ENCODE measurements at places on chromosomes 3 and 15.

DNA sequence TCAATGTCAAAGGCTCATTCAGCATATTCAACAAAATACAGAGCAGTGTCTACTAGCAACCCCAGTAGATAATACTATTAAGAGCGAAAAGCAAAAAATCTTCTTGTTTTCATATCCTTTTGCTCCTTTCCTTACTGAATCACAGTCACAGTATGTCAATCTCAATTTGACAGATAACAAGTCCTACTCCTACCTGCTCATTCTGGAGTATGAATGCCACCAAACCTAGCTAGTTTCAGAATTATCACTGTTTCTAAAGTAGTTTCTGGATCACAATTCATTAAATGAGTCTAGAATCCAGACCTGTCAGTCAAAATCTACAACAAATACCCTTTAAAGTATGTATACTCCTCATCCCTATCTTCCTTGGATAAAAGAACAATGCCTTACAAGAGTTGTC lies 51.5 kb downstream of the MKRN2 start:
- no peak for DNase-seq

DNA sequence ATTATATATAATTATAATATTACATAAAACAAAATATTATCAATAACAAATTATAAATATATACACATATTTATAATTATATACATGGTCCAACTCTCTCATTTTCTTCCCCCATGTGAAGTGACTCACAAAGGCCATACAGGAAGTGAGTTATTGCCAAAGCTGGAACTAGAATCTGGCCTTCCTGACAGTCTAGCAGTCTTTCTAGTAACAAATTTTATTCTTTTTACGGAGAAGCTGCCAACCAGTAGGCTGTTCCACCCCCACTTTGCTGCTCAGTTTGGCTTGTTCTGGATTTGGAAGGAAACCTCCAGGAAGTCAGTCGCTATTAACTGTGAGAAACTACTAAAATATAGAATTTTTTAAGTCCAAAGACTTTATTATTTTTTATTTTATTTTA lies 79.6 kb downstream of the DHX36 start:
- peak; percentile 59 for DNase-seq

DNA sequence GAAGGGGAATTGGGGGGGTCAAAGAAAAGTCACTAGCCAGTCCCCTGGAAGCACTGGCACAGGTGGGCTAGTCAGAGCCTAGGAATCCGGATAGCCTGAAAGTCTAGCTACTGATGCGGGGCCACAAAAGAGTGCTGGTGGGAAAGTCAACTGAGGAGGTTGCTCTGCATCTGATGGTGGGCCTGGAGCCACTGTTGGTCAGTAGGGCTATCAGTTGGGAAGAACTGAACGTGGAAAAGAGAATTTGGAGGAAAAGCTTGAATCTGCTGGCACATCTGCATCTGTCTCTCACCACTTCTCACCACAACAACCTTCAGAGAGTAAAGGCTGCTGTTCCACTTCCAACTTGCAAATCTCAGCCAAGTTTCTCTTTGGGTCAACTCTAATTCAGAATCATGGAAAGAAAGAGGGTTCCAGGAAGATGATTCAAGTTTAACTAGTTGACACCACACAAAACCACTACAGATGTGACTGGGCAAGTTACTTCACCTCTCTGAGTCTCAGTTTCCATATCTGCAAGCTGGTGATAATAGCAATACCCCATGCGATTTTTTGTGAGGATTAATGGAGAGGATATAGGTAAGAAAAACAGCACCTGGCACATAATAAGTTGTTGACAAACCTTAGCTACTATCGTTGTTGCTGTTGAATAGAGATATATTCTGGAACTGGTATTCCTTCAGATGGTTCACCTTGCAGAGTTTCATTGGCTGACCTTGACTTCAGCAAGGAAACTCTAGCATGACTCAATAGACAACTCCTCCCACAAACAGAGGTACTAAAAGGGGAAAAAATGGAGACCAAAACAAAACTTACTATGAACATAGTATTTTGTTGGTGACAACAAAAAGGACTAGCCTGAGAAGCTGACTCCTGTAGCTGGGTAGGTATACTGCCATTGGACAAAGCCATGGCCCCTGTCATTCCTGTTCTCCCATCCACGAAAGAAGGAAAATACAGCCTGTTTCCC lies 280.2 kb upstream of the STT3B start:
- DNase-seq: no peak

- no peak for DNase-seq
These were observed 23.8 kb downstream of the C3orf20 start for GRCh38 chr3:14698601-14699244.

GRCh38 chr3:69568951-69569350 lies 170.3 kb upstream of the MITF start:
- DNase-seq: no peak

GRCh38 chr15:44596511-44597010 lies 59.6 kb downstream of the EIF3J start:
- DNase-seq: no peak

DNA sequence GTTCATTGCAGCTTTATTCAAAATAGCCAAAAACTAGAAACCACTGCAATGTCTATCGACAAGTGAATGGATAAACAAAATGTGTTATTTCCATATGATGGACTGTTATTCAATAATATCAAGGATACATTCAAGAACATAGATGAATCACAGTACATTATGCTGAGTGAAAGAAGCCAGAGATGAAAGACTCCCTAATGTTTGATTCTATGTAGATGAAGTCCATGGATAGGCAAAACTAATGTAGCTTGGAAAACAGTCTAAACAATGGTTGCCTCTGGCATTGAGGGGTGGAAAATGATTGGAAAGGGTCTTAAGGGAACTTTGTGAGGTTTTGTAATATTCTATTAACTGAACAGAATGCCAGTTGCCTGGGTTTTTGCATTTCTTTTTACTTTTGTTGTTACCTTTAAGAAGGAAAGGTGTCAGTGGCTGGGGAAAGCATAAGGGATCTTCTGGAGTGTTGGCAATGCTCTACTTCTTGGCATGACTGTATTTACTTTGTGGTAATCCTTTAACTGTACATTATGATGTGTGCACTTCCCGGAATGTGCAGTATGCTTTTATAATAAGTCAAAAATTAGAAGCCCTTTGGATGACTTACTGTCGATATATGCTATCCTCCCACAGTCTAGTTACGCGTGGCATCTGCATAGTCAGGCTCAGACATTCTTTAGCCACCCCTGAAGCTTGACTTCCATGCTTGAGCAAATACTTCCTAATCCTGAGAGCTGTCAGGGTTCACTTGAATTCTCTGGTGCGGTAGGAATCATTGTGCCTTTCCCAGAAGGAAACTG lies 20.5 kb upstream of the ATP10A start:
- DNase-seq: peak; percentile 98

DNA sequence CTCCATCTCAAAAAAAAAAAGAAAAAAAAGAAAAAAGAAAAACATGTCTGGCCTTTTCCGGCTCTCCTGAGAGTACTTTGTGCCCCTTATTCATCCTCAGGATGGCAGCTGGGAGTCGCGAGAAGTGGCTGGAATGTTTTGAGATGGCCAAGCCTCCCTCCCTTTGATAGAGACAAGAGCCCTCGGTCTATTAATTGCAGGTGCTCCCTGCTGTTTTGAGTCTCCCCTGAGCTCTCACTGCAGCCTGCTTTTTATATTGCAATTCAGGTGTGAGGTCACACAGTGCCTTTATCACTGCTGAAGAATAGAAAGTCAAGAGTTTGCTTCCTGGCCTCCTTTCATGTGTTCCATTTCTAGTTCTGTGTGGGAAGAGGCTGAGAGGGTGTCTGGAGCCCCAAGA lies 10.9 kb downstream of the CA12 start:
- DNase-seq: no peak

DNA sequence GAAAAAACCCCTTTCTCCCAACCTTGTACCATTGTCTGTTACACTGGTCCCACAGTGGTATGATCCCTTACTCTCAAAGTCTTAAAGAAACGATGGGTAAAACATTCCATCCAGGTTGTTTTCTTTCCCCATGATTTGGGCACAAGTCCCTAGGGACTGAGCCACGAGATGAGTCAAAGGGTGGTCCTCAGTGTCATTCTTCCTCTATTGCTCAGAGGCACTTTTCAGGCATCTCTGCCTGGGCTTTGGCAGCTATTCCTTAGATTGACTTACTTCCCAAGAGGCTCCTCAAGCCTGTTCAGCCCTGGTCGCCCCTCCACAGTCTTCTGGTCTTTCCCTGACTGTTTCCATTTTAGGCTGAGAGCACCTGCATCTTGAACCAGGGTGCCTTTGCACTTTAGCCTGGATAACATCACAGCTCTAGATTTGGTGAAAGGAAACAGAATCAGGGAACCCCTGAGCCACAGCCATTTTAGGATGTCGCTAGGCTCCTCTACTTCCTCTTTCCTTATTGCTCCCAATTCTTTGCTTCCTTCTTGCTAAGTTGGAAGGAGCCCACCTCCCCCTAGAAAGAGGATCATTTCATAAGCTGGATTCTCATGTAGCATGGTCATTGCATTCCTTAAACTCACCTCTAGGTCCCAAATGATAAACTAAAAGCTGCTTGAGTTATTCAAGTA lies 131.0 kb upstream of the TPRG1 start:
- no peak for DNase-seq

GRCh38 chr3:97793420-97794019 lies 28.3 kb upstream of the CRYBG3 start:
- DNase-seq: peak; percentile 53

GRCh38 chr3:53174346-53175250 lies 13.6 kb downstream of the PRKCD start:
- no peak for DNase-seq

DNA sequence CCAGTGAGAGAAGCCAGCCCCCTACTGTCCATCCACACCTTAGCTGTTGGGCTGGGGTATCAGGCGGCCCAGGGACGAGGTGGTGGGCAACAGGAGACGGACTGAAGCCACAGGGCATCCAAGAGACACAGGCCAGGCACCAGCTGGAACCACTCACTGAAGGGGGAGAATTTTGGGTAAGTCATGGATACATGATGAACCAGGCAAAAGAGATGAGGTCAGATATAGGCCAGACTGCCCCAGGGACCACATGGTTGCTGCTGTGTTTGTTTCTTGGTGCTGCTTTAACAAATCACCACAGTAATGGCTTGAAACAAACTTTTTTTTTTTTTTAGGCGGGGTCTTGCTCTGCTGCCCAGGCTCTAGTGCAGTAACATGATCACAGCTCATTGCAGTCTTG lies 66.4 kb downstream of the SEMA5B start:
- DNase-seq: no peak

DNA sequence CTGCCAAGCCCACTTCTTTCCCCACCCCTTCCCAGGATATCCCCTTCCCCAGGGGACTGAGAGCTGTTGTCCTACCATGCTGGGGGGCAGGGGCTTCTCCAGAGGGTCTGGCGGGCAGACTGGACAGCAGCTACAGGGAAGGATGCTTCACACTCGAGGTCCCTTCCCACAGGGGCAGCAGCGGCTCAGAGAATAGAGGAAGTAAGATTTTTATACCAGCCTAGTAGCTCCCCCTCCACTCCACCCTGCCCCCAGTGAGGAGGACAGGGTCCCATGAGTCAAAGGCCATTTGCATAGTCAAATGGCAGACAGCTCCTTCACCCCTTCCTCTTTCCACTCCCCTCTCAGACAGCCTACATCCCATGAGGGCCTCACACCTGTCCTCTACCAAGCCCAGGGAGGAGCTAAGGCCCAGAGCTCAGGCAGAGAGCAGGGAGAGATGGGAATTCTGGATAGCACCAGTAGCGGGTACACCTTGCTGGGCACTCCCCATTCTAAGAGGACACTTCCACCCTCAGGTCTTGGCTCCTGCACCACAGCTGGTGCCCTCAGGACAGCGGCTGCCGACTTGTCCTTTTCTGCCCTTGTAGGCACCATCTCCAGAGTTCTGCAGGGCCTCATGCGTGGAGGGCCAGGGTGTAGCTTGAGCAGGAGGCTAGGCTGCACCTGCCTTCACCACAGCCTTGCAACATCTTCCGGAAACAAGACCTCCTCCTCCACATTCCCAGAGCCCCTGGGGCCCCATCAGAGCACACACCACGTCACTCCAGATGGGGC lies at the start of gene TLR9:
TSS of gene TLR9 (minus strand) at position 194 of the 777 bp plus-strand sequence. CDS start at position 78, 116 bp downstream.
- no peak for DNase-seq

DNA sequence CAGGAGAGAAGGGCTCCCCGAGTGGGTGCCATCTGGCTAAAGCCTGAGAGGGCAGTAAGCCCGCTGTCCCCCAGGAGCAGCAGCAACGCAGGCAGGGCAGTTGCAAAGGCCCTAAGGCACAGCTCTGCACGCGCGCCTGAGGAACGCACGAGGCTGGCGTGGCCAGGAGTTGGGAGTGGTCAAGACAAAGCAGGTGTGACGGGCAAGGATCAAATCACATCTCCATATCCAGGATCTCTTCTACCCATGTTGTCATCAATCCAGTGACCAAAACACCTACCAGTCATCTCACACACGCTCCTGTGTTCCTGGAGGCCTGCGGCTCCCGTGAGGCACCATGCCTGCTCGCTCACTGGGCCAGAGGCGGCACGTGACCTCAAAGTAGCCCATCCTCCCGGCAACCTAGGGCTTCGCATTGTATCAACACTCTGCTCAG lies 59.5 kb downstream of the ERC2 start:
- DNase-seq: no peak

DNA sequence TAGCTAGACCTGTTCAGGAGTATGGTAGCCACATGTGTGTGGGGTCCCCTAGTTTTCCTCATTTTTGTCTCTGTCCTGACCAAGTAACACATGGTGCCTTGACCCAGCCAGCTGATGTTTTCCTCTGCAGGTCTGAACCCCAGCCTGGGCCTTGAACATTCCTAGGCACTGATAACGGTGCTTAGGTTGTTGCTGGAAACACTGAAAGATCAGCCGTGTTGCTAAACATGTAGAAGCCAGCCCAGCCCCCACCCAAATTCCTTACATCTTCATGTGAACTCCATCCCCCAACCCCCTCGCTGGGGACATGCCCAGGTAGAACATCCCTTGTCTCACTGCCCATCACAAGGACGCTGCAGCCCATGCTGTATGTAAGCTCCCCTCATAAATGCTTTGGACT lies 18.7 kb downstream of the RTP3 start:
- DNase-seq: no peak

DNA sequence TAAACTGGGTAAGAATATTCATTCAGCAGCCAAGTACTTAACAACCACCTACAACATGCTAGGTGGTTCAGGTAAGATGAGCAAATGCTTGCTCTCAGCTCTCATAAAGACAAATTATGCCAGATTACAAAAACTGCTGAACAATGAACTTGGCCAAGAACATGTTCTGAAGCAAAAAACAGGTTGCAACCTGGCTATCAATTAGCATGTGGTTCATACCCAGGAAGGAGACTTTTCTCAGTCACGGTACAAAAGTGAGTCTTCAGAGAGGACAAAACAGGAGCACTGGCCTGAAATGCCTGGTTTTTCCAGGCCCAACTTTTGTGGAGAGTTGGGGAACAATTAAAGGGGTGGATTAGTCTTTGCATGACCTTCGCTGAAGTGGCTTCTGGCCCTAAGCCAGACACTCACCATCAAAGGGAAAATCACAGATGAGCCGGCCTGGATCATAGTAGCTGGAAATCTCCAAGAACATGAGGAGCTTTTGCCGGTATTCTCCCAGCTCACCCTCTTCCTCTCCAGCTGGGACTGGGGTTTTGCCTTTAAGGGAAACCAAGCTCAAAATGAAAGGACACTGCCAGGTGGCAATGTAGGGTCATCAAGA lies 7.6 kb upstream of the PLA2G4F start:
- no peak for DNase-seq
